ENCODE measurements at places on chromosomes 5 and 9. TPM values are rescaled to one million over a fixed set of nuclear protein-coding genes. Genes with fewer than 3 reads are reported as not detected.

Gene MOB3B
- polyA plus RNA-seq, result 16.8 TPM

Gene PRDM12
- polyA plus RNA-seq, result not detected

Gene ACOT12
- not detected for polyA plus RNA-seq

GRCh38 chr5:147507480-147508126 is 2.3 kb downstream of the DPYSL3 start:
- DNase-seq, result peak; percentile 24

DNA sequence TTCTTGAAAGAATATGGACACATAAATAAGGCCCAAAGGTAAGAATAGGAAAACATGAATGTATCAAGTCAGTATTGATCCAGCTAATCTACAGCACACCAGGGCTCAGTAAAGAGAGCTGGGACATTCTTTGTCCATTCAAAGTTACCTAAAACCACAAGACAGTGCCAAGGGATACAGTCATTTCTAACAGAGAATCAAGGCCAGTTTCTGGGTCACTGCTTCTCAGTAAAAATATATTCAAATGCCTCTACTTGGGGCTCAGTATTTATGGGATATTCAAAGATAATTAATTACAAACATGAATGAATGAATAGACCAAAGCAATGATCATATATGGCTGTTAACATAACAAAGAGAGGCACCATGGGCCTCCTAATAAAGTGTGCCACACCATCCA is 34.9 kb downstream of the MTMR12 start:
- no peak for DNase-seq

DNA sequence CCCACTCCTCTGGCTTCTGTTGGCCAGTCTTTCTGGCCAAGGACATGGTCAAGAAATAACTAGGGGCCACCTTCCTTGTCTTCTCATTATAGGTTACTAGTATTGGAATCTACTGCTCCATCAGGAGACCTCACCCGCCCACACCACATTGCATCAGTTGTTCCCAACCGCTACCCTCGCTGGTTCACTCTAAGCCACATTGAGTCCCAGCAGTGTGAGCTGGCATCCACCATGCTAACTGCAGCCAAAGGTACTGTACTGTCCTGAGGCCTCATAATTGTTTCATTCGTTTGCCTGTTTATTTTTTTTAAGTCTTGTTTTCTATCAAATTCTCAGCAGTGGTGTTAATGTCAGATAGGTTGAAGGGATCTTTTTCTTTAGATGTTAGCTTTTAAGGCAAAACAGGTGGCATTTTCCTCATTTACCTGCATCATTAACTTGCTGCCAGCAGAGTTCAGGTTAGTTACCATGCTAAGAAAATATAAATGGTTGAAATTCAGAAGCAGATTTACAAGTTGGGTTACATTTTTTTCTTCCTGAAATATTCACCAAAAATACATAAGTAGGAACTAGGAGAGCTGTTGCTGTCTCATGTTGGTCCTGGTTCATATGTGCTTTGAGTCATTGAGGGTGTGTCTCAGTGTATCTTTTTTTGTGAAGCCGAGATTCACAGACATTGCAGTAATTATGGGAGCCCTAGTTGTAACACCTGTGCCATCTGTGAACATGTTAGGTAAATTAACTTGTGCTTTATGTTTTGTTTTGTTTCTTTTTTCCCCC is 206.9 kb downstream of the ZSWIM6 start:
- DNase-seq, result peak; percentile 10

DNA sequence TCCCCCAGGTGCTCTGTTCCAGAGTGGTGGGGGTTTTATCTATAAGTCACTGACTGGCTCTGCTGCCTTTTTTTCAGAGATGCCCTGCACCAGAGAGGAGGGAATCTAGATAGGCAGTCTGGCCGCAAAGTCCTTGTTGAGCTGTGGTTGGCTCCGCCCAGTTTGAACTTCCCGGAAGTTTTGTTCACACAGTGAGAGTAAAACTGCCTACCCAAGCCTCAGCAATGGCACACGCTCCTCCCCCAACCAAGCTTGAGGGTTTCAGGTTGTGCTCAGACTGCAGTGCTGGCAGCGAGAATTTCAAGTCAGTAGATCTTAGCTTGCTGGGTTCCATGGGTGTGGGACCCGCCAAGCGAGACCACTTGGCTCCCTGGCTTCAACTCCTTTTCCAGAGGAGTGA is 1428.6 kb downstream of the MAT2B start:
- no peak for DNase-seq

DNA sequence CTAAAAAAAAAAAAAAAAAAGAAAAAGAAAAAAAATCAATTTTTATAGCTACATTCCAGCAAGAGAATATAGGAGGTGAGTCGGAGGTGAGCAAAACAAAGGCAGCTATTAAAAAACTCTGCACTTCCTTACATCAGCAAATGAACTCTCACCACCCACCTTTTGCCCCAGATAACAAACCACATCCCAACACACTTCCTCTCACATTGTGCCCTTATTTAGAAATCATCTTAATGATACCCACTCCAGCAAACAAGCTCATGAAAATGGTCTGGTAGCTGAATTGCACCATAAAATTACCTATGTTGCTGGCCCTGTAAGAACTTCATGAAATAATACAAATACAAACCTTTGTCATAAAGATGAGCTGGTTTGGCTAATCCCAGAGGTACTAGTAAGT is 82.9 kb downstream of the CEMIP2 start:
- DNase-seq, result no peak

DNA sequence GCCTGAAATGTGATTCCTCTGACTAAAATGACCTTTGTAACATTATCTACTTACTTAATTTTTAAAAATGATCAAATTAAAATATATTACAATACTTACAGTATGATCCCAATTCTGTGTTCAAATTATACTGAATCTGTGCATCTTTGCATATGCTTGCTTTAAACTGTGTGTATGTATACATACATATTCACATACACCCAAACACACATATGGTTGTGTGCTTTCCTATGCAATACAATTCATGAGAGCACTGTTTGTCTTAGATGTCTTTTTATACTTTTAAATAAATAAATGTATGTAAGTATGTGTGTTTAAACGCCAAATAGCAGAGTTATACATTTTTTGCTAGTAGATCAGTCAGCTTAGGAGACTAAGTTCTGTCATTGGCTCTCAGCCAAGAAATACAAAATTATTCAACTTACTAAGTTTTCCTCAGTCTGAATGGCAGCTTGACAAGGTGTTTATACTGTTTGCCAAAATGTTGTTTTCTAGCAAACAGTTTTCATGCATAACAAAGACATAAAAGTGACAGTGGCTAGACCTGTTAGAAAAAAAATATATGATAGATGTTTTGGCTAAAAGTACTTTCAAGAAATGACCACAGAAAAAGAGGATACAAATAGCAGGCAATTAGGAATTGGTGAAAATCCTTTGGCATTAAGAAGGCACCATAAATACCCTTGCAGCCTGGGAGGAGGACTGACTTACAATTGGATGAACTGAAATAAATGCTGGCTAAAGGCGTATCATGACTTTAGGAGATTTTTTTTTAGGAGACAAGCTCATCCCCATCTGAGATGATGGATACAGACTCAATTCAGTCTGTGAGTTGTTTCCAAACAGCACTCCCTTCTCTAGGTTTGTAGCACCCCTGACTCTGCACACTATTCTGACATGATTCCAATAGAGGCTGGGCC is 7.9 kb downstream of the TICAM2 start:
- DNase-seq, result no peak

GRCh38 chr5:27387535-27388073 is 349.2 kb upstream of the CDH9 start:
- no peak for DNase-seq
